ENCODE measurements at places on chromosomes 3 and 15. TPM values are rescaled to one million over a fixed set of nuclear protein-coding genes. Genes with fewer than 3 reads are reported as not detected.
A peak's percentile ranks its signal among the peaks of the same experiment; 100 is the strongest.

The C3orf52 gene
- total RNA-seq = 1.8 TPM

The CYP1A1 gene
- 4.4 TPM for total RNA-seq

The DNAH12 gene
- 0.08 TPM for total RNA-seq

The SEMA7A gene
- total RNA-seq = 18.1 TPM

The TMEM45A gene
- 36.0 TPM for total RNA-seq

The GOLGA8K gene
- 0.09 TPM for total RNA-seq

The ITIH4 gene
- total RNA-seq = 447 TPM

DNA sequence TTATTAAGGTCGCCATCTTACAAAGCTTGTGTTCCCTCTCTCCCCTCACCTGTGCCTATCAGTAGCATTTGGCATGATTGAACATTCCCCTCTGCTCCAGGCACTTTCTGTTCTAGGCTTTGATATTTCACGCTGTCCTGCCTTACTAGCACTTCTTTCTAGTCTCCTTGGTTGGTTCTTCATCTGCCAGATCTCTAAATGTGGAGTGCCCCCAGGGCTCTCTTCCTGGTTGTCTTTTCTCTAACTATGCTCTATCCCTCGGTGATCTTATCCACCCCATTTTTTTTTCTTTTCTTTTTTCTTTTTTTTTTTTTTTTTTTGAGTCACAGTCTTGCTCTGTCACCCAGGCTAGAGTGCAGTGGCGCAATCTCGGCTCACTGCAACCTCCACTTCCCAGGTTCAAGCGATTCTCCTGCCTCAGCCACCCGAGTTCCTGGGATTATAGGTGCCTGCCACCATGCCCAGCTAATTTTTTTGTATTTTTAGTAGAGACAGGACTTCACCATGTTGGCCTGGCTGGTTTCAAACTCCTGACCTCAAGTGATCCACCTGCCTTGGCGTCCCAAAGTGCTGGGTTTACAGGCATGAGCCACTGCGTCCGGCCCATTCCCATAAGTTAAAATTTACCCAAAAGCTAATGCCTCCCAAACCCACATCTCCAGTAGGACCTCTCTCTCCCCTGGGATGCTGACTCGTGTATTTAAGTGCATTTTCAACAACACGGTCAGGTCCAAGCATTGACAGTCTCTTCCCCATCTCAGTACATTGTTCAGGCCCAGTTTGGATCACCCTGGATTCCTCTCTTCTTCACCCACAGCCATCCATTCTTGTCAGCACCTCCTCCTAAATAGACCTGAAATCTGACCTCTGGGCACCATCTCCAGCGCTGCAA, 5.2 kb downstream of the NUSAP1 start:
- H3K27me3 ChIP-seq = no peaks in the 10 kb centered on the region
- H3K4me1 ChIP-seq = peaks cover 2% of the 10 kb centered on the region
- H3K36me3 ChIP-seq = no peaks in the 10 kb centered on the region
- DNase-seq = no peak

DNA sequence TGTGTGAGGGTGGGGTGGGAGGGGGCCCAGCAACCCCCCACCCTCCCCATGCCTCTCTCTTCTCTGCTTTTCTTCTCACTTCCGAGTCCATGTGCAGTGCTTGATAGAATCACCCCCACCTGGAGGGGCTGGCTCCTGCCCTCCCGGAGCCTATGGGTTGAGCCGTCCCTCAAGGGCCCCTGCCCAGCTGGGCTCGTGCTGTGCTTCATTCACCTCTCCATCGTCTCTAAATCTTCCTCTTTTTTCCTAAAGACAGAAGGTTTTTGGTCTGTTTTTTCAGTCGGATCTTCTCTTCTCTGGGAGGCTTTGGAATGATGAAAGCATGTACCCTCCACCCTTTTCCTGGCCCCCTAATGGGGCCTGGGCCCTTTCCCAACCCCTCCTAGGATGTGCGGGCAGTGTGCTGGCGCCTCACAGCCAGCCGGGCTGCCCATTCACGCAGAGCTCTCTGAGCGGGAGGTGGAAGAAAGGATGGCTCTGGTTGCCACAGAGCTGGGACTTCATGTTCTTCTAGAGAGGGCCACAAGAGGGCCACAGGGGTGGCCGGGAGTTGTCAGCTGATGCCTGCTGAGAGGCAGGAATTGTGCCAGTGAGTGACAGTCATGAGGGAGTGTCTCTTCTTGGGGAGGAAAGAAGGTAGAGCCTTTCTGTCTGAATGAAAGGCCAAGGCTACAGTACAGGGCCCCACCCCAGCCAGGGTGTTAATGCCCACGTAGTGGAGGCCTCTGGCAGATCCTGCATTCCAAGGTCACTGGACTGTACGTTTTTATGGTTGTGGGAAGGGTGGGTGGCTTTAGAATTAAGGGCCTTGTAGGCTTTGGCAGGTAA, 8.1 kb downstream of the FAM131A start:
- no peak overlapping the region for H3K27ac ChIP-seq
- DNase-seq = peak; percentile 68
- no peaks in the 10 kb centered on the region for H3K27me3 ChIP-seq
- peaks cover 4% of the 10 kb centered on the region for H3K36me3 ChIP-seq
- no peaks in the 10 kb centered on the region for H3K4me1 ChIP-seq
